ENCODE measurements at places on chromosomes 5 and 9. TPM values are rescaled to one million over a fixed set of nuclear protein-coding genes. Genes with fewer than 3 reads are reported as not detected.

The UBTD2 gene
- total RNA-seq, result 18.8 TPM

- peaks cover 25% of the 10 kb centered on the region for H3K27me3 ChIP-seq
- no peaks in the 10 kb centered on the region for H3K36me3 ChIP-seq
- H3K4me1 ChIP-seq, result no peaks in the 10 kb centered on the region
- no peak overlapping the region for H3K4me3 ChIP-seq
- no peak for DNase-seq
- no peak overlapping the region for H3K27ac ChIP-seq
These were observed 653.1 kb upstream of the KLF4 start for GRCh38 chr9:108142504-108143201.

GRCh38 chr9:37229882-37230482 is 109.6 kb downstream of the ZCCHC7 start:
- H3K4me3 ChIP-seq, result no peak overlapping the region
- no peaks in the 10 kb centered on the region for H3K27me3 ChIP-seq
- H3K4me1 ChIP-seq, result no peaks in the 10 kb centered on the region
- no peaks in the 10 kb centered on the region for H3K36me3 ChIP-seq

DNA sequence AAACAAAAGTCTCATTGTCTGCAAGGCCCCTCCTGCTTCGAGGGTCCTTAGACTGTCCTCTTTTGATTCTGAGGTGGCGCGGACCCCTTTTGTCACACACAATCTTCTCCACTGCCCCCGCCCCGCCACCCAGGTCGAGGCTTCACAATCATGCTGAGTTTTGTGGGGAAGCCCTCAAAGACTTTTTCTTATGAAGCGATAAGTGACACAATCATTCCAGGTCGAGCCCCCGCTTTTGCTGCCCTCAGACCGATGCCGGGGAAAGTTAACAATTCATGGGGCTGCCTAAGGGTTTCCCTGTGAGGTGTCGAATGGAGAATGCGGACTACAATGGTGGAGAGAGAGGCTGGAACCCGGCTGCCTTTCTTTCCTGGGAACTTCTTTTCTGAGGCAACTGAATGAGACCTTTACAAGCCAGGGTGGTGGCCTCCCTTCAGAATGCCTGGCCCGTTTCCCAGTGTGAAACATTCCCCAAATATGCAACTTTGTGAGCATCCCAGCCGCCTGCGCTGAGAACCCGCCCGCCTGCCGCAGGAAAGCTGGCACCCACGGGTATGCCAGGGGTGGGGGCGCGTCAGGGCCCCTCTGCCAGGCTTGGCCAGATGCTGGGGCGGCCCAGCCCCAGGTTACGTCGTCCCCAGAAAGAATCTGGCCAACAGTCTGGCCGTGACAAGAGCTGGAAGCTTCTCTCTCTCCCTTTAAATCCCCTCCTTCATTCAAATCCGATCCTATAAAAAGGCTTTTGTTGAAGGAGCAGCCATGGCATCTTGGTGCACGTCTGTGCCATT is 71.9 kb downstream of the MAP1B start:
- H3K27me3 ChIP-seq, result no peaks in the 10 kb centered on the region
- peak; percentile 64 for DNase-seq
- peaks cover 42% of the 10 kb centered on the region for H3K4me1 ChIP-seq
- H3K4me3 ChIP-seq, result peak overlapping the region; percentile 75

The WWC1 gene
- 190 TPM for total RNA-seq

DNA sequence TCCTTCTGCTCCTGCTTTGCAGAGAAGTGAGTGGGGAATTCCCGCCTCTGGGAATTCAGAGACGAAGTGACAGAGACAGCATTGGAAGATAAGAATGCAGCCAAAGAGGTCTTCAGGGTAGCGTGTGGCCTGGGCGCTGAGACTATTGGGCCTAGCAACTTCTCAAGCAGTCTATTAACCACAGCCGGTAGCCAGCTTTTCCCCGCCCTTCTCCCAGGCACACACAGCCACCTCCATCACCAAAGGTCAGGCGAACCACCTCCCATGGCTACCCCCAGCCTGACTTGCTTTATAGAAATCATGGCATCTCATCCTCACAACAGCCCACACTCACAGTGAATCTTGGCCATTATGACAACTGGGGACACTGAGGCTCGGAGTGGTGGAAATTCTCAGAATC is 124.2 kb downstream of the KCNIP1 start:
- H3K4me1 ChIP-seq, result peaks cover 5% of the 10 kb centered on the region
- H3K36me3 ChIP-seq, result peaks cover 3% of the 10 kb centered on the region
- H3K27me3 ChIP-seq, result peaks cover 72% of the 10 kb centered on the region
- H3K4me3 ChIP-seq, result no peak overlapping the region
- H3K27ac ChIP-seq, result no peak overlapping the region
